Pancreas (tissue), 10 donors: ENCODE measurements at places on chromosomes 7 and 10.

- no peaks in the 10 kb centered on the region for H3K36me3 ChIP-seq
- no peak for DNase-seq
- H3K4me1 ChIP-seq = no peaks in the 10 kb centered on the region
- H3K4me3 ChIP-seq = no peak overlapping the region
- no peaks in the 10 kb centered on the region for H3K27me3 ChIP-seq
Measured at GRCh38 chr7:139004321-139005090, 23.3 kb upstream of the KIAA1549 start.

GRCh38 chr10:68092512-68092911 is 16.8 kb upstream of the MYPN start:
- no peaks in the 10 kb centered on the region for H3K36me3 ChIP-seq
- H3K27ac ChIP-seq = no peak overlapping the region
- H3K4me1 ChIP-seq = no peaks in the 10 kb centered on the region
- H3K4me3 ChIP-seq = no peak overlapping the region
- no peaks in the 10 kb centered on the region for H3K27me3 ChIP-seq
- no peak for DNase-seq

GRCh38 chr10:128087884-128088709 is 38.1 kb downstream of the MKI67 start:
- no peak for DNase-seq
- no peaks in the 10 kb centered on the region for H3K27me3 ChIP-seq
- no peak overlapping the region for H3K27ac ChIP-seq
- no peaks in the 10 kb centered on the region for H3K36me3 ChIP-seq
- no peak overlapping the region for H3K4me3 ChIP-seq
- H3K4me1 ChIP-seq = no peaks in the 10 kb centered on the region

DNA sequence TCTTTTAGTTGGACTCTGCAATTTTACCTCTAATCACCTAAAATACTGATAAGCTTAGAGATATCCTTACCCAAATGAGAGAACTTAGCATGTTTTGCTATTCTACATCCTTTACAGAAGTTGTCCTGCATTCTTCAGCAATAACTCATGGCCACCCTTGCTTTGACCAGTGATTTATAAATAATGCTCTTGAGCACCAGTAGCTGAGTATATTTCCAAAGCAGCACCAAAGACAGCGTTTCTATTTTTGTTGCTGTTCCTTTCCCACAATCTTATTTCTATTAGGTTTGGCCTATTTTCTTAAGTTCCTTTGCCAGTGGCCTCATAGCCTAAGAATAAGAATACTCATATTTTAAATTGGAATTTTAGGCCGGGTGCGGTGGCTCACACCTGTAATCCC is 15.0 kb downstream of the ARPC1A start:
- no peak overlapping the region for H3K27ac ChIP-seq
- no peaks in the 10 kb centered on the region for H3K4me1 ChIP-seq
- H3K4me3 ChIP-seq = no peak overlapping the region

DNA sequence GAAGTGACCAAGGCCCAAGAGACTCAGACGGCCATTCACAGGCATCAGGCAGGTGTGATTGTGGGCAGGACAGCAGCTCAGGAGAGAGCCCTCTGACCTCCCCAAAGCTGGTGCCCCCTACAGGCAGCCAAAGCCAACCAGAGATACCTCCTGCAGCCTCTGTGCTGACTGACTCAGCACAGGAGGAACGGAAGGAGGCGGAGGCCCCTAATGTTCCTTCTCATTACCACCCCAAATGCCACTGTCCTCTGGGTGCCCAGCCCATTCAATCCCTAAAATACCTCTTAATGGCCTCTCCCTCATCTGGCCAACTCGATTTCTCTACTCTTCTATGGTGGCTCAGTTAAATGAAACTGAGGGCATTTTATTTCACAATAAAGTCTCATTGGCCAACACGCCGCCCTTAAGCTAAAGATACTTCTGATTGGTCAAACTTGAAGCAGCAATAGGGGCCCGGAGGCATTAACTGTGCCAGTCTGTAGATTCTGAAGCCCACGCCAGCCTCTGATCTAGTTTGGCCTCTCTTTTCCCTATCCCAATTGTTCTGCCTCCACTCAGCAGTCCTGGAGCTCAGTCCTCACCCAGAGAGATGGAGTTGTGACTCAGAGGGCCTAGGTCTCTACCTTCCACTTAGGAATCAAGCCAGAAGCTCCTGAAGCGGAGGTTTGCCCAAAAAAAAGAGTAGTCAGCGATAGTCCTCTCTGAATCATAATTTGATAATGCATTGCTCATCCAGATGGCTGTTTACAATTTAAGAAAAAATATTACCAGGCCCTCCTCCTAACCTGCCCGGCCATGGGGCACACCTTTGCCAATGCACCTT is 1.2 kb downstream of the CYREN start:
- peaks cover 28% of the 10 kb centered on the region for H3K36me3 ChIP-seq
- H3K27me3 ChIP-seq = no peaks in the 10 kb centered on the region
- H3K4me3 ChIP-seq = peak overlapping the region; percentile 90
- DNase-seq = no peak
- H3K27ac ChIP-seq = peak overlapping the region; percentile 95
- H3K4me1 ChIP-seq = peaks cover 18% of the 10 kb centered on the region

DNA sequence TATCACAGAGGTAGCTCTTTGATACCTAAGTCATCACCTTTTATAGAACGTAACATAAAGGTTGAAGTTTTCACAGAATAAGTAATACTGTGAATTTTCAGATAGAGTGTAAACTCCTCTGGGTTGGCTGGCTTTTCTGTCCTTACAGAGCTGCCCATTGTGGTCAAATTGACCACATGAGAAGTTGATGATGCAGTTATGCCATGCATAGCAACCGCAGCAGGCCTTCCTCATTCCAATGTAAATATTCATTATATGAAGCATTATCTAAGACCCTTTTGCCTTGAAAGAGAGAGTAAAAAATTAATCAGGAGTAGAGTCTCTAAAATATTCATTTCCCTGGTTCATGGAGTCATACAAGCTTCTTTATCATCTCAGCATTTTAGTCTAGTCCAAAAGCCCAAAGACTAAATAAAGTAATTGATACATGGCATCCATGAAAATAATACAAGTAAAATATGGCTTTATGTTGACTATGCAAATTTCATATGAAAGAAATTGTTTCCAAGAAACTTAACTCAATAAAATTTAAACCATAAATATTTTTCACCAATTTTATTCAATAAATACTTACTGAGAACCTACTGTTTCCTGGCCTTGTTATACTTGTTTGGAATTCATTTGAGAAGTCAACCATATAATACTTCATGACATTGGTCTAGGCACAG is 516.4 kb downstream of the PCDH15 start:
- no peak for DNase-seq
- no peak overlapping the region for H3K4me3 ChIP-seq
- no peaks in the 10 kb centered on the region for H3K27me3 ChIP-seq
- H3K4me1 ChIP-seq = no peaks in the 10 kb centered on the region
- H3K36me3 ChIP-seq = no peaks in the 10 kb centered on the region

DNA sequence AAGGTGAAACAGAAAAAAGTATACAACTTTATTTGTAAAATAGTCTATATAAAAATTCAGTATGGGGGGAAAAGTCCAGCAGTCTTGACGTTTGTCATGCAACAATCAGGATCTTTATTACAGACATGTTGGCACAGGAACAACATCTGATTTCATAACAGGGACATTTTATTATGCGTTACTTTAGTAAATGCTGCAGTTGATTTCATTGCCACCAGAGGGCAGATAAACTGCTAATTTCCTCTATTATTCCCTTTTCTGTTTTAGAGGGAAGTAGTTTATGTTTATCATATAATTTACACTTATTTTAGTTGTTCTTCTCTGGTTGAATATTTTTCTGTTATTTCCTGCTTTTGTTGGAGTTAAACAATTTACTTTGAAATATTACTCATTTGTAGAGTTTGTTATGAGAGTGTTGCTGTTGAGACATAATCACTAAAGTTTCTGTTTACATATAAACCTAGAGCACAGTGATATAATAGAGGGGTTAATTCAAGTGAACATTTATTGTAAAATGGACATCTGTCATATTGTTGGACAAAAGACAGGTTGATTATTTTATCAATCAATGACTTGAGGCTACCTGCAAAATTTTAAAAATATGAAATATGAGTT is 3.3 kb downstream of the PLXDC2 start:
- no peak overlapping the region for H3K27ac ChIP-seq
- no peaks in the 10 kb centered on the region for H3K36me3 ChIP-seq
- peaks cover 5% of the 10 kb centered on the region for H3K4me1 ChIP-seq
- DNase-seq = no peak
